ENCODE measurements at places on chromosomes 11 and 22.
A peak's percentile ranks its signal among the peaks of the same experiment; 100 is the strongest.

DNA sequence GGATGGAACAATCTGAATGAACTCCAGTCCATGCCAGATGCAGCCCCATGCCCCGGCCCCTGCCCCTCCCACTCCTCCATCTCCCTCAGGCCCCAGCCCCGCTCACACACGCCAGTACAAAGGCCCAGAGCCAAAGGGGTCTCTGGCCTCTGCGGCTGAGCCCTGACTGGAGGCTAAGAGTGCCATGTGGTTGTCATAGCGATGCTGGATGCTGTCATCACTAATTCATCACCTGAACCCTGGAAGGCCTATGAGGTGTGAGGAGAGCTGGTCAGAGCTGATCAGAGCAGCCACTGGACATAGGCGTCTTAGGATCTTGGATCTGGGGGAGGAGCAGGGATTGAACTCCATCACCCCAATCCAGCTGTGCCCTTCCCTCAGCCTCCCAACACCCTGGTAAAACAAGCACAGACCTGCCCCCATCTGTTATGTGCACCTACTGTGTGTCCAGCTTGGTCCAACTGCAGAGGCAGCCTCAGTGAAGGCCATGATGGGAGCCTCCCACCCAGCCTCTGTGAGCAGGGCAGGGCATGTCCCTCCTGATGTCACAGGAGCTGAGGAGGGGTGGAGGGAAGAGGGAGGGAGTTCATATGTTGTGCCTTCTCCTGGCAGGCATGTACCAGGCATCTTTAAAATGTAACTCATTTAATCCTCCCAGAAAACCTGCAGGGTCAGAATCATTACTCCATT, 16.7 kb downstream of the PDE2A start:
- no peak for DNase-seq

DNA sequence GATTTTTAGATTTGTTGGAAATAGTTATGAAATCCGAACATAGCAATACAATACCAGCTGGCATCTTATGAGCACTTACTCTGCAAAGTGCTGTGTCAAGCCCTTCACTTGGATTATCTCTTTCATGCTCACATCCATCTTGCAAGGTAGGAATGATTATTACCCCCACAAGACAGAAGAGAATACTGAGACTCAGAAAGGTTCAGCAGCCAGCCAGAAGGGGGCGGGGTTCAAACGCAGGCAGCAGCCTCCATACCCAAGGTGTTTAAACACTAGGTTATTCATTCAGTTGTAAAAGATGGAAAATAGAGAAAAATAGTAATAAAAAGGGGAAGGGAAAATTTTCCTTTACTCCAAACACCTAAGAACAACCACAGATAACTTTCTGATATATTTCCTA, 158.5 kb downstream of the CCDC34 start:
- no peak for DNase-seq

DNA sequence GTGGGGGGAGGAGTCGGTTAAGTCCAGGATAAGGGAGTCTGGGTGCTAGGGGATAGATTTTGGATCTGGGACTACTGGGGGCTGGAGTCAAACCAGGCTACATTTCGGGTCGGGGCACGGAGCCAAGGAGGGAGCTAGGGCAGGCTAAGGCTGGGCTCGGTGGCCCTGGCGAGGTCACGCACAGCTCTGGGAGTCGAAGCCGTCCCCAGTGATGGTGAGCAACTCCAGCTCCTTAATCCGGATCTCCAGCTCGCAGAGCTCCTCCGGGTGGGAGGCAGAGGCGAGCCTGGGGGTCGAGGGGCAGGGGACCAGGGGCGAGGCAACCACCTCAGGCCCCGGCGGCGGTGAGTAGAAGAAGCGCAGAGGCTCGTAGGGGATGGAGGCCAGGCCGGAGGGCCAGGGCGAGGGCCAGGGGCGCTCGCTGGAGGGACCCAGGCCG, 544 bp downstream of the C11orf91 start:
- no peak for DNase-seq

GRCh38 chr22:37208401-37209139, 3.7 kb downstream of the SSTR3 start:
- no peak for DNase-seq

- peak; percentile 99 for DNase-seq
Measured at GRCh38 chr11:57667117-57667735, 688 bp upstream of the ZDHHC5 start.

- no peak for DNase-seq
Measured at GRCh38 chr11:41145420-41145819, 314.0 kb downstream of the LRRC4C start.

DNA sequence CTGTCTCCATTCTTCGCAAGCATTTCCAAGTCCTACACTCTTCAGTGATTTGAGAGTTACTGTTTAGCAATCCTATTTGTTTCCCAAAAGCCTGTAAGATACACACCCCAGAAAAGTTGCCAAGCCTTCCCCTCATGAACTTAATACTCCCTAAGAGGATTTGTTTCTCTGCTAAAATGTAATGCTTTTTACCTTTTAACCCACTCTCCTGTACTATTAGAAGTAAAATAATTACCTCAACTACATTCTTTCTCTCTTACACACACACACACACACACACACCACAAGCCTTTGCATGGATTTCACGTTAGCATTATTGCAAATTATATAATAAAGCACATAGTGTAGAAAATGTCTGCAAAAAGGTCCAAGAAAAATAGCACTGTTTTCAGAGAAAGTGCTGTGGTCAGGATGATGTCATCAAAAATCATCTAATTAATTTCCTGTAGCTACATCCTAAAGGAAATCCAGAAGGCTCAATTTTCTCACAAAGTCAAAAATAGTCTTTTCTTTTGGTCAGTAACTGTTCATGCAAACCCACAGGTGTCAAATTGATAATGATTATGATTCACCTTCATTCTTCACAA, 364.1 kb upstream of the PITPNB start:
- DNase-seq = no peak

GRCh38 chr11:2213384-2213842, 41.8 kb upstream of the TH start:
- DNase-seq = no peak

DNA sequence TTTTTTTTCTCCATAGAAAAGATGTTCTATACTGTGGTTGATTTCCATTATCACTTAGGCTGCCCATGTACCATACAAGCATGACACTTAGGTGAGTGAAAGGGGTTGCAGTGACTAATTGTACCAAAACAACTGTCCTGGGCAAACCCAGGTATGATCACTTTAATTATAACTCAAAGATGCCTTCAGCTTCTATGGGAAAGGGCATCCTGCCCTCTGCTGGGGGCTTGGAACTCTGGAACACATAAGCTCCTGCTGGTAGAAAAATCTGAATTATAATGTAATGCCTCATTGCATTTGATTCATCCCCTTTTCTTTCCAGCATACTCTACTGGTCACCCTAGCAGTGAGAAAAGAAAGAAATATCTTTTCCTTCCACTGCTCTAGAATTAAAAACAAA, 206.3 kb downstream of the DDX10 start:
- DNase-seq = peak; percentile 24

GRCh38 chr11:9601037-9601875, 27.8 kb downstream of the WEE1 start:
- peak; percentile 62 for DNase-seq

DNA sequence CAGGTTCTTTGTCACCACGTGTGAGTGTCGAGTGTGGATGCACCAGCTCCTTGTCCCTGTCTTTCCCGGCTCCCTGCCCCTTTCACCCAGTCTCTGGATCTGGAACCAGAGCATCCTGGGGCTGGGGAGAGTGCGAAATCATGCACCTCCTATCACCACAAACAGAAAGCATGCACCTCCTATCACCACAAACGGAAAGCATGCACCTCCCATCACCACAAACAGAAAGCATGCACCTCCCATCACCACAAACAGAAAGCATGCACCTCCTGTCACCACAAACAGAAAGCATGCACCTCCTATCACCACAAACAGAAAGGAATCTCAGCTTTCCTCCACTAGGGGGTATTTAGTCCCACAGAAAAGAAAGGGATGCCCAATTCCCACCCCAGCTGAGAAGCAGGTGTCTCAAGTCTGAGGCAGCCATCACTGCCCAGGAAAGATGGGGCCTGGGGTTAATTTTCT, 5.9 kb upstream of the GLB1L3 start:
- no peak for DNase-seq

- no peak for DNase-seq
Measured at GRCh38 chr11:132263241-132263640, 892.8 kb downstream of the NTM start.

DNA sequence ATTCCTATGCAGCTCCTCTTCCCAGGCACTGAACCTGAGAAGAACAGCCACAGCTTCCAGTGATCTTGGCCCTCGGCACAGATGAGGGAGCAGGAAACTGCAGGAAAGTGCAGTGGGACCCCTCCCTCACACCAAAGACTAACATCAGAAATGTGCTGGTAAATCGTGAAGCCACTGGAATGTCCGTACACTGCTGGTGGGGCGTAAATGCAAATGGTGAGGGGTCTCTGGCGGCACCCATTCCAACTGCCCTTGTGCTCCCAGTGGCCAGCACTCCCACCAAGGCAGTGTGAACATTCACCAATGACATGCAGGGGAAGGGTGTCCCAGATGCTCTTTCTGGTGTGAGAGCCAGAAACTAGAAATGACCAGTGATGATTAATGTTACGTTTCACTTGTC, 574.0 kb downstream of the BRD1 start:
- no peak for DNase-seq

GRCh38 chr11:130763087-130763980, 152.9 kb downstream of the SNX19 start:
- no peak for DNase-seq

DNA sequence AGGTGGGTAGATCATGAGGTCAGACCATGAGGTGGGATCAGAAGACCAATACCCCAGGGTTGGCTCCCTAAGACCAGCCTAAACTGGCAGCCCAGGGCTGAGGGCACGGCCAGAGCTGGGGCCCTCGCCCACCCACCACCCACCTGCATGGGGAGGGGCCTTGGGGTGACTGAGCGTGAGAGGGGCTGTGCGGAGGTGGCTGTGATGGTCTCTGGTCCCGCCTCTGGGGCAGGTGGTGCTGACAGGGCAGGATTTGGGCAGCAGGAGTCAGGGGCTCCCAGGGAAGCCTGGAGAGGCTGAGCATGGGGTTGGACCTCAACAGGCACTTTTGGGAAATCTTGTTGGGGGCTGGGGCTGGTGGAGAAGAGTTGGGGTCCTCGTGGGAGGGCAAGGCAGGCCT, 39.8 kb upstream of the MUC5AC start:
- DNase-seq = no peak

GRCh38 chr11:28011813-28012212, 96.1 kb downstream of the KIF18A start:
- DNase-seq = no peak

- no peak for DNase-seq
Measured at GRCh38 chr22:25361899-25362214, 142.4 kb downstream of the CRYBB2 start.

- no peak for DNase-seq
Measured at GRCh38 chr22:46579751-46580449, 40.3 kb upstream of the GRAMD4 start.

DNA sequence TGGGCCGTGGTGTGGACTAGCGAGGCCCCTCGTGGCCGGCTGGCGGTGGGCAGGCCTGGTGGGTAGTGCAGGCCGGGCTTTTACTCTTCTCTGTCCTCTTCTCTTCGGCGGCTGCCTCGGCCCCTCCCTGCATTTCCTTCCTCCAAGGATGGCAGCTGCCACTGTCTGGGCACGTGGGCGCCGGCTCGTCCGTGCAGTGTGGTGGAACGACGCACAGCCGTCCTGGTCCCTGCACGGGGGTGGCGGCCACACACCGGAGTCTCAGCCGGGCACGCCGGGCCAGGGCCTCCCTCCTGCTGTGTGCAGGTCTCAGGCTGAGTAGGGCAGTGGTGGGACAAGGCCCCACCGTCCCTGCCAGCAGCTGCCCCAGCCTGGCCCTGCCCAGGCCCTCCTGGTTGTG, 37.7 kb downstream of the MOB2 start:
- no peak for DNase-seq

GRCh38 chr11:112856591-112856990, 104.6 kb upstream of the NCAM1 start:
- DNase-seq = no peak

GRCh38 chr22:40243891-40244290, 66.2 kb downstream of the TNRC6B start:
- peak; percentile 45 for DNase-seq

GRCh38 chr11:132504501-132505041, 1027.7 kb downstream of the OPCML start:
- no peak for DNase-seq

DNA sequence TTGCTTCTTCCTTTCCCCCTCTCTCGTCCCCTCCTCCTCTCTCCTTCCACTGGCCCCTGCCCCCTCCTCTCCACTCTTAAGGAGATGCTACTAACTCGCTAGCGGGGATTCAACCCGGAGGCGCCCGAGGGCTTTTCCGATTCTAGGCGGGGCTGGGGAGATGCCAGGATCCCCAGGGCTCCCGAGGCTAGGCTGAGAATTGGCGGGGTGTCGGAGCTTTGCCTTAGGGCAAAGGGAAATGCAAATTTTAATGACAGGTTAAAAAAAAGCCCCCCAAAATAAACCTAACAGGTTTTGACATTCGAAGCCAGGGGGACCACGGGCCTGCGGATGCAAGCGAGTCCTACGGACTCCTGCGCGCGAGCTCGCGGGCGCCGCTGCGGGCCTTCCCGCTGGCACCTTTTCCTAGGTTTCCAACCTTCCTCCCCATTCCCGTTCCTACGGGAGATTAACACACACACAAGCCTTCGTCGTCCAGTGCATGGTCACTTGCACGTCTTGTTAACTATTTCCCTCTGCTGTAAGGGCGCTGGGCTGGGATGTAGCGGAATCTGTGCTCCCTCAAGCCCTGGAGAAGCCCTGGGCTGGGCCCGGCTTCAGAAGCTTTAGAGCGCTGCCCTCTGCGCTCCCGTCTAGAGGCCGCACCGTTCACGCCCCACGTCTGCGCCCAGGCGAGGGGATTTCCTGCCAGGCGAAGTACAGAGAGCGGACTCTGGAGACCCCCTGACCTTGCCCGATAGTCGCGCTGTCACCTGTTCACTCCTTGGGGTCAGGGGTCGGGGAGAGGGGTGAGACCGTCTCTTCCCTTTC, 729 bp upstream of the ALX4 start:
- no peak for DNase-seq

DNA sequence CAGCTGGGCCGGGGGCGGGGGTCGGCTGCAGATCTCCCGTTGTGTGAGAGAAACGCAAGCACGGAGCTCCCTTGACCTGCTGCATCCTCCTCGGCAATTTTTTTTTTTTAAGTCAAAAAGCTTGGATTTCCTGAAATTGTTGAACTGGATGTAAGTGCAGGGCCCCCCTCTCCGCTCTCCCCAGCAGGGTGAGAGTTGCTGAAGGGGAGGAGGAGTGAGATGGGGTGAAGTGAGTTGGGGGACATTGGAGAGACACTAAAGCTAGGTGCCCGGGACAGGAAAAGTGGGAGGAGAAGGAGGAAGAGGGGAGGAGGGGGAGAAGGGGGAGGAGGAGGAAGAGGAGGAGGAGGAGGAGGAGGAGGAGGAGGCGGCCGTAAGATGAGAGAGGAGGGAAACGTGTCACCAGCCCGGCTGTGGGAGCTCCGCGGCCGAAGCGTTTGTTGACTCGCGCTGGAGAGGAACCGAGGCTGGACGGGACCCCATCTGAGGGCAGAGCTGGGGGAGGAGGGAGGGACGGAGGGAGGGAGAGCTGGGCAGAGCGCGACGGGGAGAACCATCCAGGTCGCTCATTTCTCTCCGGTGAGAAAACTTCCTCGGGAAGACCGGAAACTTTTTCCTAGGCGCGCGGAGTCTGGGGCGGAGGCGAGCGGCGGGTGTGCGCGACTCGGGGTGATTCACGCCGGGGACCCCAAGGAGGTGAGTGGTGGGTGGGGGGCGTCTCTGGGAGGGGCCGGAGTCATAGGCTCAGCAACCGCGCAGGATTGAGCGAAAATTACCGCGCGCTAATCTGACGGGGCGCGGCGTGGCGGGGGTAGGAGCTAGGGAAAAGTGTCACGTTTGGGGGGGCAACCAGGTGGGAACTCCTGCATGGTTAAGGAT, 80.2 kb downstream of the PRR5L start:
- DNase-seq = peak; percentile 17

Data from Ammon's horn (tissue), 1 donor.